Stimulated activated CD8-positive, alpha-beta memory T cell treated with anti-CD3 and anti-CD28 coated beads, Interleukin-15, amount 100 ng/mL, for 48 hours (primary cell): ENCODE measurements at places on chromosomes 16 and 17.
A peak's percentile ranks its signal among the peaks of the same experiment; 100 is the strongest.

- no peak for DNase-seq
Measured at GRCh38 chr17:19791918-19792550, 43.9 kb upstream of the ALDH3A1 start.

- no peak for DNase-seq
Measured at GRCh38 chr17:5769593-5770354, 185.5 kb upstream of the NLRP1 start.

DNA sequence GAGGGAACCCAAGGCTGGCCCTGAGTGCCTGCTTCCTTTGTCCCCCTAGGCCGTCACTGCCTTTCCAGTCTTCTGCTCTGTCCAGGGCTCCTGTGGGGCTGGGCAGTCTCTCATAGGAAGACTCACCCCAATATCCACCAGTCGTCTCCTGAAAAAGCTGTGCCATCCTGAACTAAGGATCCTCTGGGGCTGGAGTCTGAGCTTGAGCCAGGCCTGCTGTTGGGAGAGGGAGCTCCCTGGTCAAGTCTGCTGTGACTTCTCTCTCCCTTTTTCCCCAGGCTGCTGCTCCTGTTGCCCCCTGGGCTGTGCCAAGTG is 963 bp downstream of the MT1H start:
- no peak for DNase-seq

- DNase-seq, result peak; percentile 63
Measured at GRCh38 chr16:695355-696089, 5.3 kb upstream of the WDR24 start.

- DNase-seq, result no peak
Measured at GRCh38 chr17:66429680-66430079, 127.3 kb downstream of the PRKCA start.

GRCh38 chr17:3683054-3683511 is 12.9 kb downstream of the P2RX5 start:
- DNase-seq, result peak; percentile 35

DNA sequence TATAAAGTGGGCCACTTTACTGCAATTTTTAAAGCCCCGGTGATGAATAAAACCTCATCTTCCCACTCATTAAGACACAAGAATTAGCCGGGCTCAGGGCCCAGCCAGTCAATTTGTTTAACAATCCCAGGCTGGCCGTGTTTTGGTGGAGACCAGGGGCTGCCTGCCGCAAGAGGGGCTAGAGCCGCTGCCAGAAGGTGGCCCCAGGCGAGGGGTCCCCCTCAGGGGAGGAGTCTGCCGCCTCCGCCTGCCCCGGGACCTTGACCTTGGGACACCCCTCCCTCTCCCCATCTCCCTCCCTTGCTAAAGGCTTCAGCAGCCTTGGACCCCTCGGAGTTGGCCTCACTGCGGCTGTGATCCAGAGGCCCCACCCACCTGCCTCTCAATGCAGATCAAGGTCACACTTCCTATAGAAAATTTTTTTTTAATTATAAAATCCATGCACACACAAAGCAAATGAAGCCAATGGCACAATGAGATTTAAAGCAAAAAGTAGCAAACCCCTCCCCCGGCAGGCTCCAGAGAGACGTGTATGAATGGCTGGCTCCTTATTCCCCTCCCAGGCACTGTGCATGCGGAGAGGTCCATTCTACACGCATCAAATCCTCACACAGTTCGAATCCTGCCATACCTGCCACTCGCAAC is 23.0 kb upstream of the SLC38A10 start:
- DNase-seq, result no peak

DNA sequence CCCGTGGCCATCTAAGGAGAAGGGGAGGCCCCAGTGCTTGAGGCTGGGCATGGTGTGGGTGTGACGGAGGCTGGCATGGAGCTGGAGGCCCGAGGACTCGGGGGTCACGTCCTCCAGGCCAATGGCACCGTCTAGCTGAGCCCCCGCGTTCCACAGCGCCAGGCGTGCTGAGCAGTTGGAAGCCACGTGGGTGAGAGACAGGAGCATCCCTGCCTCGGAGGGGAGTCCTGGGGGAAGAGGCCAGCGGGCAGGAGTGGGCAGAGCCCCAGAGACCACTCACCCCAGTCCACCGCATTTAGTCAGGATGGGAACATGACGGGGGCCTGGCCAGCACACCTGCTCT is 78.8 kb downstream of the RMI2 start:
- DNase-seq, result no peak

DNA sequence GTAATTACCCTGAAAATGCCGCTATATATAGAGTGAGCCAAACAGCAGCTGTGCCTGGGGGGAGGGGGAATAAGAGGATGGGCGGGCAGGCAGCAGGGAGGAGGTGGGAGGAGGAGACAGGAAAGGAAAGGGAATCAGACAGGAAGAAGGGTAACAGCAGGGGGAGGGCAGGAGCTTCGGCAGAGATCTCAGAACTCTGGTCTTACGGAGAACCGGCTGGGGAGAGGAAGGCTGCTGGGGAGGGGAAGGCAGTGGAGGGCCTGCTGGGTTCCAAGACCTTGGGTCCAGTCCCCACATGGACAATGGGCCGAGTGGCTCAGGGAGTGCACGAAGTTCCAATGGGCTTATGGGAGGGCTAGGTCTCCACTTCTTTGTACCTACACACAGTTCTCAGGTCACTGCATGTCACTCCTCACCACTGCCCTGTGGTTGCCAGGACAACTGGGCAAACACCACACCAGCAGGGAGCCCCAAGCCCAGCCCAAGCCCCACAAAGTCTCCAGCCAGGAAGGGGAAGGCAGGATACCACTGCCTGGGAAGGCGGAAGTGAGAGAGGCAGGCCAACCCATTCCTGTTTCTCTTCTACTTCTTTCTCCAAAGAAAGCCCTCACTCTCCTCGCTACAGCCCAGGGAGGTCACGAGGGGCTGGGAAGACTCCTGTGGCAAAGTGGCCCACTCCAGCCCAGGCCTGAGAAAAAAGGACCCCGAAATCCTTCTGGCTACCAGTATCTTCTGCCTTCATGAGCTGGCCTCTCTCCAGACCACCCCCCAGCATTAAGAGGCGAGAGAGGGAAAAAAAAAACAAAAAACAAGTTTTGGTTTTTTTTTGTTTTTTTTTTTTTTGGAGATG is 25.3 kb downstream of the G6PC3 start:
- DNase-seq, result no peak

DNA sequence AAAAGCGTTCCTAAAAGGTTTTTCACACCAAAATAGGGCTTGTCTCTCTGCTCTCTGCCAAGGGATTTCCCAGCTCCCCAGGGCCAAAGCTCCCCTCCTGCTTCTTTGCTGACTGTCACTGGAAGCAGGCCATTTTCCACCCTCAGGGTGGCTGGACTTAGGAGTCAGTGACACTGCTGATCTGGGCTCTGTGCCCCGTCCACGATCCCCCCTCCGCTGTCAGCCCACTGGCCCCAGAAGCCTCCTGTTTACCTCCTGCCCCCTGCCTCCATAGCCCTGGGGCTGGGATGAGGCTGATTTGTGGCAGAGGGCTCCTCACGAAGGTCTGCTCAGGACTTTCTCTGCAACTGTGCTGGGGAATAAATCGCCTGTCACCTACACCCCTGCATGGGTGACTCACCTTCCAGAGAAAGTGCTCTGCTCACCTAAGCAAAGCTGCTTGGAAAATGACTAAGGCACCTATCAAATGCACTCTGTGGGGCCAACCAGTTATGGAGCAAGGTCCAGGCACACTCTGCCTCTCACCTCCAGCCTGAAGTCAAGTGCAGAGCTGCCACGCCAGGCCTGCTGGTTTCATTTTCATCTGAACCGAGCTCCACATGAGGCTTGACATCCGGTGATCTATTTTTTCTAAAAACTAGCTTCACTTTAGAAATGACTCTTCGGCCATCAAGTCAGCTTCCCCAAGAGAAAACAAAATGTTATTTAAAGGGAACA is 4.9 kb downstream of the MAP3K14 start:
- DNase-seq, result peak; percentile 86

- DNase-seq, result no peak
Measured at GRCh38 chr17:67072885-67073284, 28.5 kb downstream of the CACNG1 start.

- no peak for DNase-seq
Measured at GRCh38 chr17:61974115-61974514, 46.3 kb upstream of the INTS2 start.

GRCh38 chr16:88020516-88020885 is 69.3 kb downstream of the BANP start:
- no peak for DNase-seq

- DNase-seq, result no peak
Measured at GRCh38 chr17:27930000-27930399, 36.8 kb upstream of the LYRM9 start.

DNA sequence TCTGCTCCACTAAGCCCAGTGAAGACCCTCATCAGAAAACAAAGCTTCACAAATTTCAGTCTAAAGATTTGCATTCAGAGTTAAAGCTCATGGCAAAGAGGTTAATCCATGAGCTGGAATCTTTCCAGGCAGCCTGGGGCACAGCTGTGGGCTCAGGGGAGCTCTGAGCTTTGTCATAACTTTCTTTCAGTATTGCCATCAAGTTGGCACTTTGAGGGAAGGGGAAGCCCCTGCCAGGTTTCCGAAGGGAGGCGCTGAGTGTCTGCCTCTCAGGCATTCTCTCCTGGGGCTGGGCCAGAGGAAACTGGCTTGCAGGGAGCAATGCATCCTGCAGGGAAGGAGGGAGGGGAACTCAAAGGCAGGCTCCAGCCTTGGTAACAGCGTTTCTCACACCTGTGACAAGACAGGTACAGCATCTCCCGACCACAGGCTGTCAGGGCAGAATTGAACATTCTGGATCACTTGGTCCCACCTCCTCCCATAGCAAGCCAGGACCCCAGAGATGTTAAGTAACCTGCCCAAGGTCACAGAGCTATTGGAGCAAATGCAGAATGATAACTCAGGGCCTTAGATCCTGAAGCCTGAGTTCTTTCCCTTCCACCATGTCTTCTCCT is 3.9 kb downstream of the LPO start:
- DNase-seq, result no peak

DNA sequence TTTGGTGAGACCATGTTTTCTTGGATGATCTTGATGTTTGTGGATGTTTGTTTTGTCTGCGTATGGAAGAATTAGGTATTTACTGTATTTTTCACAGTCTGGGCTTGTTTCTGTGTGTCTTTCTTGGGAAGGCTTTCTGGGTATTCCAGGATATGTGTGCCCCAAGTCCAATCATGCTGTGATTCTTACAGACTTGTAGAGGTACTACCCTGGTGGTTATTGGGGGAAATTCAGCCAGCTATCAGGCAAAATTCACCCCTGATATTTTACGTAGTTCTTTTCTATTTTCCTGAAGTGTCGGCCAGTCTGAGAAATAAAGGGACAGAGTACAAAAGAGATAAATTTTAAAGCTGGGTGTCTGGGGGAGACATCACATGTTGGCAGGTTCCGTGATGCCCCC is 33.4 kb upstream of the ARL4D start:
- DNase-seq, result no peak
